ENCODE measurements at places on chromosomes 3 and 15. TPM values are rescaled to one million over a fixed set of nuclear protein-coding genes. Genes with fewer than 3 reads are reported as not detected.

Gene SLC51A
- not detected for total RNA-seq

DNA sequence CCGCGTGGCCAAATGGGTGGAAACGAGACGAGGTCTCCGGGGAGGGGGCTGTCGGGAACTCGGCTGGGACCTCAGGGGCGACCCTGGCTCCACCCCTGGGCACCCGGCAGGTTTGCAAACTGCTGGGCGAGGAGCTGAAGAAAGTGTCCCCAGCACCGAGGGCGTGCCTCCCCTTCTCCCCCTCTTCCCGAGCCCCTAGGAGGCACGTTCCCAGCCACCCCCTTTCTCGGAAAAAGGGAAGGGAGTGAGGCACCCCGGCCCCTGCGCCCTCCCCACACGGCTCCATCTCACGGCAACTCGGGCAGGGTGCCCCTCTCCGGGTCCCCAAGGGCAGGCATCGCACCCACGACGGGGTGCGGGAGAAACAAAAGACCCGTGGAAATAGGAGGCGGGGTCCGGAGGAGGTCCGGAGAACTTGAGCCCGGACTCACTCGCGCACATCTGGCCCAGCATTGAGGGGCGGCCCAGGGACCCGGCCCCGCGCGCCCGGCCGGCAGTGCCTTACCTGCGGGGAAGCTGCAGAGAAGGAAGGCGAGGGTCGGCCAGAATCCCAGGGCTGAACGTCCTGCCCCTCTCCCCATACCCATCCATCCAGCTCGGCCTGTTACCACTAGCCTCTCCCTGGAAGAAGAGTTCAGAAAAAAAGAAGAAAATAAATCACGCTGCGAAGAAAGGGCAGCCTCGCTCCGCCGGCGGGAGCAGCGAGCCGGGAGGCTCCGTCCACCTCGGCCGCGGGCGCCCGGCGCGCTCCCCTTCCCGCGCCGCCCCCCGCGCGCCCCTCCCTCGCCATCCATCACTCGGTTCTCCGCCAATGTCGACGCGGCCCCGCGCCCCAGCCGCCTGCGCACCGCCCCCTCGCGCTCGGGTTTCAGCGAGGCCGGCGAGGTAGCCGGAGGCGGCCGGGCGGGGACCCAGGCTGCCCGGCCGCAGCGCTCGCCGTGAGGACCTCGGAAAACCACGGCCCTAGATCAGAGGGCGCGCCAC, 16.3 kb downstream of the RGMA start:
- peaks cover 9% of the 10 kb centered on the region for H3K4me1 ChIP-seq
- peak; percentile 91 for DNase-seq
- H3K36me3 ChIP-seq, result no peaks in the 10 kb centered on the region
- H3K4me3 ChIP-seq, result peak overlapping the region; percentile 62
- H3K27ac ChIP-seq, result peak overlapping the region; percentile 58
- peaks cover 13% of the 10 kb centered on the region for H3K27me3 ChIP-seq

DNA sequence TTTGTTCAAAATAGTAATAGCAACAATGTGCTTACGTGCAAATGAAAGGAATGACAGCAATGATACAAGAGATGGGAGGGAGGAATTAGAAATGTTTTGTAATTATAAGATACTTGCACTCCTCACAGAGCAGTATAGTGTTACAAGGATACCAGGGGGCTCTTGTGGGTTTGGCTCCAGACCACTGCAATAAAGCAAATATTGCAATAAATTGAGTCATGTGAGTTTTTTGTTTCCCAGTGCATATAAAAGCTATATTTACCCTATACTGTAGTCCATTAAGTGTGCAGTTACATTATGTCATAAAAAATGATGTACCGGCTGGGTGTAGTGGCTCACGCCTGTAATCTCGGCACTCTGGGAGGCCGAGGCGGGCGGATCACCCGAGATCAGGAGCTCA, 864.3 kb downstream of the NSUN3 start:
- no peak overlapping the region for H3K27ac ChIP-seq
- H3K27me3 ChIP-seq, result no peaks in the 10 kb centered on the region
- no peaks in the 10 kb centered on the region for H3K36me3 ChIP-seq
- no peak for DNase-seq
- no peak overlapping the region for H3K4me3 ChIP-seq
- no peaks in the 10 kb centered on the region for H3K4me1 ChIP-seq

- no peak for DNase-seq
- H3K4me1 ChIP-seq, result no peaks in the 10 kb centered on the region
- no peaks in the 10 kb centered on the region for H3K27me3 ChIP-seq
- no peak overlapping the region for H3K4me3 ChIP-seq
These were observed 251.3 kb upstream of the GBE1 start for GRCh38 chr3:82012775-82013174.

Gene WDR49
- 1.2 TPM for total RNA-seq

DNA sequence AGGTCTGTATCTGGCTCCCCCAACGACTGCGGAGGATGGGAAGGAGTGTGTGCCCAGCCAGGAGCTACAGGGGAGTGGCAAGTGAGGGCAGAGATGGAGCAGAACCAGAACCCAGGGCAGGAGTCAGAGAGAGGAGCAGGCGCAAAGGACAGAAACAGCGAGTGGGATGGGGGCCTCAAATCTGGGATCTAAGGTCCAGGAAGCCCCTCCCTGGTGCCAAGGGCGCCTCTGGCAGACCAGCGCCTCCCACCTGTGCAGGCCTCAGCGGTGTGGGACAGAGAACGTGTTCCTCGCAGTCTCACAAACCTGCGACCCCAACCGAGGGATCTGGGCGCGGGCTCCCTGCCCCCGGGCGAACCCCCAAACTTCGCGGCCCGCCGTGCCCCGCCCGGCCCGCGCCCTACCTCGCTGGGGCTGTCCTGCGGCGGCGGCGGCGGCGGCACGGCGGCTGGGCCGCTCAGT, 301 bp downstream of the PCBP4 start:
- H3K27me3 ChIP-seq, result no peaks in the 10 kb centered on the region
- H3K4me3 ChIP-seq, result peak overlapping the region; percentile 71
- no peaks in the 10 kb centered on the region for H3K36me3 ChIP-seq
- H3K4me1 ChIP-seq, result peaks cover 13% of the 10 kb centered on the region
- peak overlapping the region; percentile 75 for H3K27ac ChIP-seq

DNA sequence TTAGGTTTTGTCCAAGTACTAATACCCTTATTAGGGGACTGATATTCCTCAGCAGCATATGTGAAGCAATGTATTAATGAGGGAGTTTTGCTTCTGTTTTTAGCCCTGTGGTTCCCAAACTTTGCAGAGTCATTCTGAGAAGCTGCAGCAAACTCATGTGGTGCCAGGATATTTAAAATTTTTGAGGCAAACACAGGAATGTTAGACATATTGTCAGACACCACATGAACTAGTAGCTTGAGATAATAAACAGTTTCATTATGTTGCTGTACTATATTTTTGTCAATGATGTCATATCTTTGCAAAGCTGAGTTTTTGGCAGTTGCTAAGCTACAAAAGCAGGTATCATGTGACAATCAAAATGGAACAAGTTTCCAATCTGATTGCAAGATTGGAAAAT, 36.6 kb downstream of the ATP6V1A start:
- DNase-seq, result no peak
- peak overlapping the region; percentile 67 for H3K27ac ChIP-seq
- peaks cover 24% of the 10 kb centered on the region for H3K36me3 ChIP-seq

Gene CHL1
- total RNA-seq, result 16.0 TPM

DNA sequence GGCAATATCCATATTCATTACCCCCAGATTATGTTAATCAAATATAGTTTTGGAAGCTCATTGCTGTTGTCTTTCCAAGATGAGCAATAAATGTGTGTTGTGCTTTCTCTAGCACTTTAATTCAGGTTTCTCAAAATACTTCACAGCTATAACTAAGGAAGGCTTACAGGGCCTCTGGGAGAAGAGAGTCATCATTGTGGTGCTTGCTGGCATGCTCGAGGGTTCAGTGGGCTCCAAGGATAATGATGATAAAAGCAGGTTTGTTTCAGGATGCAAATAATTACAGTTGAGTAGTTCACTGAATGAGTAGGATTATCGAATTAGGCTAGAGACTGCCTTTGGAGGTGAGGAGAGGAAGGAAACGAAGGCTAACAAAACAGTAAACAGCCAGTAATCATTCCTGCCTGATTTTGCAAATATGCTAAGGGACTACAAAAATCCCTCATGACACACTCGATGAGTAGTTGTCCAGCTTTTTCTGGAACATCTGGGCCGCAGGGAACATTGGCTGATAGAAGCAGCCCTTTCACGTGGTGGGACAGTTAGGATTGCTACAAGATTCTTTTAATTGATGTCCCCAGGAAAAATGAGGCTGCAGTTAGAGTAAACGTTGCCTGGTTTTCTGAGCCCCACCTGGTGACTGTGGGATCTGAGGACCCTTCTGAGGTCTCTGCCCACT, 54.1 kb downstream of the SLC7A14 start:
- H3K27me3 ChIP-seq, result no peaks in the 10 kb centered on the region
- no peaks in the 10 kb centered on the region for H3K36me3 ChIP-seq
- H3K4me1 ChIP-seq, result no peaks in the 10 kb centered on the region
- no peak overlapping the region for H3K27ac ChIP-seq
- no peak for DNase-seq
- no peak overlapping the region for H3K4me3 ChIP-seq

DNA sequence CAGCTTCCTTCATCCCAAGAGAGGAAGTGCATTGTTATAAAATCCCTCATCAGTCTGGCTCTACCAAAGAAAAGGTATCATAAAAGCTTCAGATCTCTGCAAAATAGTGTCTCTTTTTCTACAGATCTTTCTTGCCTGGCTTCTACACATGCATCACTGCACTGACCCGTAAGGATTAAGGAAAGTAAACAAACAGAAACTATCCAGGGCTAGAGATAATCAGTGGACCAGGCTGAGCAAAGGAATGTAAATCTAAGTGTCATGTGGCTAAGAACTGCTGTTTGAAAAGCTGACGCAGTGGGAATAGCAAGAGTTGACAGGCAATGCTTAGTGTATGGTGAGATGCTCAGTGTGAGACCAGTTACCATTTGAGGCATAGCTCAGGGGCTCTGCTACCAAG, 339.7 kb downstream of the IL5RA start:
- H3K4me3 ChIP-seq, result no peak overlapping the region
- no peaks in the 10 kb centered on the region for H3K36me3 ChIP-seq
- H3K27me3 ChIP-seq, result no peaks in the 10 kb centered on the region
- H3K4me1 ChIP-seq, result no peaks in the 10 kb centered on the region
- no peak overlapping the region for H3K27ac ChIP-seq

Gene ROPN1
- total RNA-seq, result not detected

GRCh38 chr15:52440414-52440813, 88.3 kb downstream of the MYO5A start:
- no peak overlapping the region for H3K27ac ChIP-seq
- no peaks in the 10 kb centered on the region for H3K27me3 ChIP-seq
- DNase-seq, result no peak
- peaks cover 4% of the 10 kb centered on the region for H3K4me1 ChIP-seq

Gene ZBTB20
- 61.0 TPM for total RNA-seq

DNA sequence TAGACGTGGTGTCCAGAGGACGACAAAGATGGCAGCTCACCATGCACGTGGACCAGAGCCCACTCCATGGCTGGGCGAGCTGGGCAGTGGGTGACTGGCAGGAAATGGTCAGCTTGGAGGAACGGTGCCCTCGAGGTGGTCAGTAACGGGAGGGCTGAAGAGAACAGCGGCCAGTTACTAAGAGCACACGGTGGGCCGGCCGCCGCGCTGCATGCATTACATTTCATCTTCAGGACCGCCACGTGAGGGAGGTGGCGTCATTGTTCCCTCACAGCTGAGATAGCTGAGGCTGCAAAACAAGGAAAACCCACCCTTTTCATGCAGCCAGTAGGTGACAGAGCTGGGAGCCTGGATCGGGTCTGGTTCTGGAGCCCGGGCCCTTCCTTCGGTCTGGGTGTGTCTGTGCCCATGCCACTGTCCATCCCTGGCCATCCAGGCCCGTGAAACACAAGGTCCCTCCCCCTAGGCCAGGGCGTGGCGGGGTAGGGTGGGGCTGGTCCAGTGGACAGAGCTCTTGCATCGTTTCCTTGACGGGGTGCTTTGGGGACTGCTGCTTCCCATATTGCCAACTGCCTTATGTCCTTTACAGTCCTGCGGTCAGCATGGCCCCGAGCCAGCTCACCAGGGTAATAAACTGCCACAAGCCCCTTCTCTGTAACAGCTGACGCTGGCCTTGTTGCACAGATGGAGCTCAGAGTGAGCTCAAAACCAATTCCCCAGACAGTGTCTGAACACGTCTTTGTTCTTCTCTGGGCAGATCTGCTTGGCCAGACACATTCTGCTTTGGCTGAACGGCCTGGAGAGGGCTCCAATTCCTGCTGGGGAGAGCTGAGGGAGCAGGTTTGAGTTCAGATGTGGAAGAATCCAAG, 51.8 kb downstream of the RGMA start:
- no peak overlapping the region for H3K27ac ChIP-seq
- H3K36me3 ChIP-seq, result no peaks in the 10 kb centered on the region
- no peak overlapping the region for H3K4me3 ChIP-seq
- no peaks in the 10 kb centered on the region for H3K27me3 ChIP-seq

- H3K27ac ChIP-seq, result no peak overlapping the region
- H3K4me1 ChIP-seq, result peaks cover 12% of the 10 kb centered on the region
- no peaks in the 10 kb centered on the region for H3K27me3 ChIP-seq
- DNase-seq, result no peak
- no peak overlapping the region for H3K4me3 ChIP-seq
These were observed 53.2 kb upstream of the KLF13 start for GRCh38 chr15:31273258-31273941.

Gene CADPS
- total RNA-seq, result 1.1 TPM

GRCh38 chr15:96326328-96327154, 4.0 kb upstream of the NR2F2 start:
- no peaks in the 10 kb centered on the region for H3K36me3 ChIP-seq
- peak overlapping the region; percentile 65 for H3K4me3 ChIP-seq
- H3K27ac ChIP-seq, result peak overlapping the region; percentile 81

- no peak overlapping the region for H3K4me3 ChIP-seq
- no peak for DNase-seq
- H3K4me1 ChIP-seq, result no peaks in the 10 kb centered on the region
- no peaks in the 10 kb centered on the region for H3K27me3 ChIP-seq
- H3K27ac ChIP-seq, result no peak overlapping the region
These were observed 7.0 kb upstream of the SPICE1 start for GRCh38 chr3:113521981-113522380.

DNA sequence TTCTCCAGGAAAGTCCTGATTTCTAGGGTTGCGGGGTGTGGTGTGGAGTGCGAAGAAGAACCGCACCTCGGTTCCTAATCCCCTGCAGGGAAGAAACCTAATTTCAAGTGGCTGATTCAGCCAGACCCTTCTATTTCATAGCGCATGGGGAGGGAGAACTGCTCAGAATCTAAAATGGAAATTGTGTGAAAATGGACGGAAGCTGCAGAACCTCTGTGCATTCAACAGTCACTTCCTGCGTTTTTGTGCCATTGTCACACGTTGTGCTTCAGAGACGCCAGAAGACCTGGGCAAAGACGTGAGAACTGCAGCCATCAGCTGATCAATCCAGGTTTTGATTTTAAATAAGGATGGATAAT, 1.2 kb downstream of the SIDT1 start:
- H3K27me3 ChIP-seq, result peaks cover 19% of the 10 kb centered on the region
- H3K4me3 ChIP-seq, result peak overlapping the region; percentile 63
- no peaks in the 10 kb centered on the region for H3K36me3 ChIP-seq
- peak overlapping the region; percentile 67 for H3K27ac ChIP-seq
- peaks cover 7% of the 10 kb centered on the region for H3K4me1 ChIP-seq

All from upper lobe of right lung (tissue), 1 donor.